Activated naive CD4-positive, alpha-beta T cell treated with anti-CD3 and anti-CD28 coated beads, Interleukin-2, amount 50 U/mL, for 72 hours (primary cell): ENCODE measurements at places on chromosomes 4 and X. TPM values are rescaled to one million over a fixed set of nuclear protein-coding genes. Genes with fewer than 3 reads are reported as not detected.

- no peak for DNase-seq
Observed at GRCh38 chrX:108527724-108528123, 88.1 kb downstream of the COL4A5 start.

GRCh38 chrX:65601530-65602220 lies 65.8 kb upstream of the MSN start:
- peak; percentile 62 for DNase-seq

DNA sequence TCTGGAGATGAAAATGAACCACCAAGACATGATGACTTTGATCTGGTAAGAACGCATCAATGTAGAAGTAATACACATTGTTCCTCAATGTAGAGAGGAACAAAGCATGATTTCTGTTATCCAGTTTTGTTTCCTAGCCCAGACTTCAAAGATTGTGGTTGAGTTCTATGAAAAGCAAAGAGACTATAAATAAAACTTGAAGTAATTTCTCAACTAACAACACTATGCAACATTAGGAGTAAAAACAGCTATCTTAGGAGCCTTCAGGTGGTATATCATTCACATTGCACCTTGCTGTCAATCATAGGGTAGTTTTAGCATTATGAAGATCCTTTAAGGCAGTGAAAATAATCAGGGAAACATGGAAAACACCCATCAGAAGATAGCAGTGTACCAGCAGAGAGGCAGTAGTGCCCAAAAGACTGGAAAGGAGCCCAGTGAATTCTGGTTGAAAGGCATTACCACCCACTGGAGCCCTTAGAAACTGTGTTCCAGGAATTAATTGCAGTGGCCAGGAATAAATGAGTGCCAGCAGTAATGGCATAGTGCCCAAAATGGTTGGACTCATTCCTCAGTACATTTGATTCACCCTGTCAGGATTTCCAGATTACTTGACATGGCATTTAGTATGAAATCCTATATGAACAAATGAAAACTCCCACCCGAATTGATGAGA lies 300.7 kb upstream of the CXXC4 start:
- DNase-seq, result no peak

GRCh38 chrX:122567911-122568310 lies 616.2 kb upstream of the GRIA3 start:
- no peak for DNase-seq

DNA sequence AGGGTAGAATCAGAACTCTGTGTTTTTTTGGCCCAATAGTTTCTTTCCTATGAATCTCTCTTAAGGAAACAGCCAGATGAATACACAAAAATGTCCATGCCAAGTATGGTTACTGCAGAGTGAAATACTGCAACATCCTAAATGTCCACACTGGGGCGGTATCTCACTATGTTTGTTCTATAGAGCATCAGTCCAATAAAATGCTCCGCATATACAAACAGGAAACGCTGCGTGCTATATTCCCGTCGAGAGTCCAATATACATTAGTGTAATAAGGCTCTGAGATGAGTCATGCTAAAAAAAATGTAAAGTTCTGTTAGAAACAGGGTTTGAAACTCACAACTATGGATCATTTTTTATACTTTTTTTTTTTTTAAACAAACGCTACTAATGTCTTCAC lies 72.9 kb upstream of the ENOX2 start:
- DNase-seq, result peak; percentile 16

DNA sequence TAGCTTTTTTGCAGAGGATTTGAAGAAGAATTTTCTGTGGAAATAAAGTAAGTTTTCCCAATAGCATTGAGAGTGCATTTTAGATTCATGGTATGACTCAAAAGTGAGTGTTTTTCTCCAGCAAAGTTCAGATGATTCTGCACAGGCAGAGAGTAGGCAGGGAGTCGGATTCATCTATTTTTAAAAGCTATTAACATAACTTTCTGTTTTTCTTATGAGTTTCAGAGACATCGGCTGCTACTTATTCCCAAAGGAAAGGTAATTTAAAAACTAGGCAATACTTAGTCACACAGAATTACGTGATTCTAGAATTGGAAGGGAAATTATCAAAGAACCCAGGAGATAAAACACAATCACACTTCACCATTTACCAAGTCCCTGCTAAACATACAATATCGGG lies 4.4 kb downstream of the CCDC110 start:
- no peak for DNase-seq

DNA sequence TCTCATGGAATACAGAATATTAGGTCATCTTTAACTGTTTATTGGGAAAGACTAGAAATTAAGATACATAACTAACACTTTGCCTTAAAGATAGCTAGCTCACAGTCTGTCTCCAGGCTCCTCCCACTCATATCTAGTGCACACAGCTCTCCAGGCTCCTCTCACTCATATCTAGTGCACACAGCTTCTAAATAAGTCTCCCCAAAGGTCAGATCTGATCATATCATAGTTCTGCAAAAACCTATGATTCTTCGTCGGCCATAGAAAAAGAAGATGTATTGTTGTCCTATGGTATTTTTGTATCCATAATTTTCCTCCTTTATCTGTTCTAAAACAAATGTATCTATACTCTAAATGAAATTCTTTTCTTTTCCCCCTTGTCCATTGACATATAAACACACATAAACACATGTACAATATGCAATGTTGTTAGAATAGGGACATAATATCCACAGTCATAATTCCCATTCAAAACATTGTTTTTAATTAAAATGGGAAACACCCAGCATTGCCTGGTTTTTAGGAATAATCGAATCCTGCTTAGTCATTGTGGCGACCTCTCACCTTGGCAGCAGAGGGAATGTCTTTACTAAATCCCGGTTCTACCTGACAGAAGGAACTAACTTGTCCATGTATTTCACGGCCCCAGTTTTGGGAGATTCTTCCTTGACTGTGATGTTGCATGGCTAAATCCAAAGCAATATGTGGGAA lies 1282.0 kb downstream of the PCDH7 start:
- no peak for DNase-seq

- no peak for DNase-seq
Observed at GRCh38 chr4:22897520-22898108, 204.9 kb downstream of the GBA3 start.

DNA sequence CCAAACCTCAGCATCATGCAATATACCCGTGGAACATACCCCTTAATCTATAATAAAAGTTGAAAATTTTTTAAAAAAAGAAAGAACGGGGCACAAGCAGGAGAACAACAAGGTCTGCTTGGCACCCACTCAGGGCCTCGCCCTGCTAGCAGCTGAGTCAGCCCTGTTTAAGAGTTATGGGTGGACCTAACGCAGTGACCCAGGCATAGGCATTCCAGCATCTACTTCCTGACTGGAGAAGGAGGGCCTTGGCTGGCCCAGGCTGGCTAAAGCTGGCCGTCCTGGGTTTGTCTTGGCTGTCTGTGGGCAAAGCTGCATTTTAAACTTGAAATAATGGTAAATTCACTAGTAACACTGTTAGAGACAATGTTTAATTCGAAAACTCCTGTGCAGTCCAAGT lies 236.7 kb upstream of the PGRMC2 start:
- no peak for DNase-seq

- DNase-seq, result no peak
Observed at GRCh38 chr4:102693262-102693850, 67.4 kb downstream of the MANBA start.

- no peak for DNase-seq
Observed at GRCh38 chr4:24489870-24490269, 94.5 kb downstream of the DHX15 start.

The RNF150 gene
- not detected for total RNA-seq

The SSX3 gene
- not detected for total RNA-seq

The ART3 gene
- 0.82 TPM for total RNA-seq

The MAGEB17 gene
- total RNA-seq, result not detected

DNA sequence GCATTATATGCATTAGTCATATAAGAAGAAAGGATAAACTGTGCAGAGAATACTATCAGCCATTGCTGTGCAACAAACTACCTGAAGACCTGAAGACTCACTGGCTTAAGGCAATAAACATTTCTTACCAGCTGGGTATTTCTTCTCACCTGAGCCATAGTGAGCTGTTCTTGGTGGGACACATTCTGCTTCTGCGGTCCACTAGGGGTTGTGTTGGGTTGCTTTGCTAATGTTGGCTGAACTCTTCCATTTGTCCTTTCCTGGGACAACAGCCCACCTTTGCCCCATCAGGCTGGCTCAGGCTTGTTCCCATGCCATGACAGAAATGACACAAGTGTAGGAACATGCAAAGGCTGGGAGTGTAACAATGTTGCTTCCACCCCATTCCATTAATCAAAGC lies 388.6 kb downstream of the PCDH7 start:
- DNase-seq, result no peak

DNA sequence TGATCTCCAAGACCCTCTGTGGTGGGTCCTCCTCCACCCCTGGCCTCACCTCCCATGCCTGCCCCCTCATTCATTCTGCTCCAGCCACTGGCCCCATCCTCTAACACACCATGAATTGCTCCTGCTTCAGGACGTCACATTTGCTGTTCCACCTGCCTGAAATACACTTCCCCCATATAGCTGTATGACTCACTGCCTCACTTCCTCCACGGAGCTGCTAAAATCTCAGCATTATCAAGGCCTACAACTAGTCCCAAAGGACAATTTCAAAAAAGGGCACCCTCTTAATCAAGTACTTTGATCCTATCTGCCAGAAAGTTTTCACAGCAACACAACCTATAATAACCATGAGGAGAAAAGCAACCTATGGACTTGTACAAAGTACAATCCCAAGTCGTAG lies 43.6 kb upstream of the PHOX2B start:
- no peak for DNase-seq

The SFRP2 gene
- not detected for total RNA-seq

The TCEAL5 gene
- total RNA-seq, result not detected

- no peak for DNase-seq
Observed at GRCh38 chr4:75878246-75878756, 24.0 kb downstream of the PPEF2 start.

GRCh38 chr4:41939016-41939626 lies 3.9 kb downstream of the TMEM33 start:
- DNase-seq, result no peak

The HTT-AS gene
- not detected for total RNA-seq

GRCh38 chr4:2781911-2782310 lies 11.0 kb upstream of the SH3BP2 start:
- no peak for DNase-seq

GRCh38 chrX:12480956-12481355 lies 310.3 kb upstream of the PRPS2 start:
- no peak for DNase-seq

DNA sequence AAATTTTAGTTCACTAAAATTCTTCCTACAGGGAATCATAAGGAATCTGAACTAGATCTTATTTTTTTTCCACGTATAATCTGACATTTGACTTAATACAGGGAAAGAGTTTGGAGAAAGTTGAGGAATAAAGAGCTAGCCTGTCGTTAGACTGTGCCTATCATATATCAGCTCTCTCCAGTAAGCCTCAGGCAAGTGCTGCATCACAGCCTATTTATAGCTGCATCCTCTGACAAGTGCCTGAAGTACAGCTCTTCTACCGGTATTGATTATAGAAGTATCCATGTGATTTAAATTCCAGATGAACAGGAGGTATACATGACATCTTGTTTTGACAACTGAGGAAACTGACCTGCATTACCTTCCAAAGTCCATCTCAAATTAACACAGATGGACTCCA lies 248.9 kb downstream of the TLL1 start:
- DNase-seq, result no peak

The GLOD5 gene
- not detected for total RNA-seq

DNA sequence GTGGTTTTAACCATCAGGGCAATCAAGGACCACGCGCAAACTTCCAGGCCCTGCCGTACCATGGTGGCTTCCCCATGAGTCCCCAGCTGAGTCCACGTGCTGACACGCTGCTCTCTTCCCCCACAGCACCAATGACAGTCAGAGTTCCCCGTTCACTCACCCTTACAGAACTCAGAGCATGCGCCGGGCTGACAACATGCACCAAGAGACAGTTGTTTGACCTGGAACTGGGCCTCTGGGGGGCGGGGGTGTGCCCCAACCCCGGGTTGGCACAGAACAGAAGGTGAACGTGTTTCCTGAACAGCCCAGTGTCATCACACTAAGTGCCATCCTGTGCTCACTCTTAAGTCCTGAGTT lies 29.4 kb downstream of the IRF2 start:
- DNase-seq, result no peak
